Esophagus muscularis mucosa (tissue), 4 donors: ENCODE measurements at places on chromosomes 2 and 18. TPM values are rescaled to one million over a fixed set of nuclear protein-coding genes. Genes with fewer than 3 reads are reported as not detected.

The PLB1 gene
- total RNA-seq = 11.1 TPM

- DNase-seq = no peak
- H3K27ac ChIP-seq = no peak overlapping the region
- no peaks in the 10 kb centered on the region for H3K36me3 ChIP-seq
- no peaks in the 10 kb centered on the region for H3K4me1 ChIP-seq
- H3K27me3 ChIP-seq = no peaks in the 10 kb centered on the region
These were observed 34.1 kb upstream of the VWC2L start for GRCh38 chr2:214376618-214377285.

DNA sequence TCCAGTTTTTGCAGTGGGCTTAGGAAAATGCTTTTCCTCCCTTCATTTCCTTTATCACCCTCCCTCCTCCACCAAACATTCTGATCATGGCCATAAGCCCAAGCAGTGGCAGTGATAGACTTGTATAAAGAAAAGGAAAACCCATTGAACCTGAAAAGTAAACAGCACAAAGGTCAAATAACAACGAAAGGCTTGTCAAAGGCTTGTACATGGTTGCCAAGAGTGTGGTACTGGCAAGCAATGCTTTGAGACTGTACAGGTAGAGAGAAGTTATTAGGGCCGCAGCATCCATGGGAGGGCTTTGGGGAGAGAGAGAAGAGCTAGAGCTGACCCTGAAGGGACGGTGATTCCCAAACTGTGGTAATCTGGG lies 2.1 kb upstream of the VWA3B start:
- no peak overlapping the region for H3K27ac ChIP-seq
- H3K4me3 ChIP-seq = no peak overlapping the region
- H3K27me3 ChIP-seq = no peaks in the 10 kb centered on the region
- no peak for DNase-seq
- no peaks in the 10 kb centered on the region for H3K36me3 ChIP-seq
- peaks cover 16% of the 10 kb centered on the region for H3K4me1 ChIP-seq

- no peaks in the 10 kb centered on the region for H3K27me3 ChIP-seq
- H3K4me3 ChIP-seq = no peak overlapping the region
- peaks cover 8% of the 10 kb centered on the region for H3K36me3 ChIP-seq
- no peaks in the 10 kb centered on the region for H3K4me1 ChIP-seq
- H3K27ac ChIP-seq = no peak overlapping the region
These were observed 36.7 kb downstream of the PROC start for GRCh38 chr2:127454595-127455565.

GRCh38 chr2:46708492-46708891 lies 207.1 kb downstream of the MCFD2 start:
- no peak overlapping the region for H3K27ac ChIP-seq
- H3K36me3 ChIP-seq = no peaks in the 10 kb centered on the region
- peaks cover 66% of the 10 kb centered on the region for H3K4me1 ChIP-seq
- no peak for DNase-seq
- no peak overlapping the region for H3K4me3 ChIP-seq

DNA sequence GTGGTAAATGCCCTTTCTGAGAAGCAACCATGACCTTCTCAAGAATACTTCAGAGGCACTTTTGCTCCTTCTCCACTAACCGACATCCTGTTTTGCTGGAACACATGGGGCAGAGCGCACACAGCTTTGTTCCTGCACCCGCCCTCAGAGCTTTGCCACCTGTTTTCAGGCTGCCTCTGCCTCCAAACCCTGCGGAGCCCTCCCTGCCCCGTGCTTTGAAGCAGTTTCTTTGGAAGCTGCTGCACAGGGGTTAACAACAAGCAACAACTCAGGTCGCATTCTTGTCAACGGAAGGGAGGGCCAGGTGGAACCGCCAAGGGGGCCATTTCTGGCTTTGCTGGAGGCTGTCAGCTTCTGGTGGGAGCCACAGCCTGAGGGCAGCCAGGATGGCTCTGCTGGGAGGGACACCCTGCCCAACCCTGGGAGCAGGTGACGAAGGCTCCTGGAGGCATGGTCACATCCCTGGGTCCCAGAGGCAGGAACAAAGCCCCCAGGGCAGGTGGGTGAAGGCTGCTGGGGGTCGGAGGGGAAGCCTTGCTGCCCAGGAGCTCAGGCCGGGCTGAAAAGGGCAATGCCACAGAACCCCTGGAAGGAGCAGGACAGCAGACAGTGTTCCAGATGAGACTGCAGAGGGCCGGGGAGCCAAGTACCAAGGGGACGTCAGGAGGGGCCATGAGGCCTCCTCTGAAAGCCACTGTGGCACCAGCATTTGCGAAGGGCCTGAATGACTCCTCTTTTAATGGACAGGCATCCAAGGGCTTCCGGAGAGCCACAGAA lies 46.8 kb downstream of the MRPS5 start:
- no peaks in the 10 kb centered on the region for H3K36me3 ChIP-seq
- no peak overlapping the region for H3K27ac ChIP-seq
- peak; percentile 64 for DNase-seq
- H3K4me1 ChIP-seq = peaks cover 10% of the 10 kb centered on the region
